ENCODE measurements at places on chromosomes 5 and 9.

- DNase-seq = no peak
These were observed 311.3 kb downstream of the GADD45G start for GRCh38 chr9:89916001-89916597.

DNA sequence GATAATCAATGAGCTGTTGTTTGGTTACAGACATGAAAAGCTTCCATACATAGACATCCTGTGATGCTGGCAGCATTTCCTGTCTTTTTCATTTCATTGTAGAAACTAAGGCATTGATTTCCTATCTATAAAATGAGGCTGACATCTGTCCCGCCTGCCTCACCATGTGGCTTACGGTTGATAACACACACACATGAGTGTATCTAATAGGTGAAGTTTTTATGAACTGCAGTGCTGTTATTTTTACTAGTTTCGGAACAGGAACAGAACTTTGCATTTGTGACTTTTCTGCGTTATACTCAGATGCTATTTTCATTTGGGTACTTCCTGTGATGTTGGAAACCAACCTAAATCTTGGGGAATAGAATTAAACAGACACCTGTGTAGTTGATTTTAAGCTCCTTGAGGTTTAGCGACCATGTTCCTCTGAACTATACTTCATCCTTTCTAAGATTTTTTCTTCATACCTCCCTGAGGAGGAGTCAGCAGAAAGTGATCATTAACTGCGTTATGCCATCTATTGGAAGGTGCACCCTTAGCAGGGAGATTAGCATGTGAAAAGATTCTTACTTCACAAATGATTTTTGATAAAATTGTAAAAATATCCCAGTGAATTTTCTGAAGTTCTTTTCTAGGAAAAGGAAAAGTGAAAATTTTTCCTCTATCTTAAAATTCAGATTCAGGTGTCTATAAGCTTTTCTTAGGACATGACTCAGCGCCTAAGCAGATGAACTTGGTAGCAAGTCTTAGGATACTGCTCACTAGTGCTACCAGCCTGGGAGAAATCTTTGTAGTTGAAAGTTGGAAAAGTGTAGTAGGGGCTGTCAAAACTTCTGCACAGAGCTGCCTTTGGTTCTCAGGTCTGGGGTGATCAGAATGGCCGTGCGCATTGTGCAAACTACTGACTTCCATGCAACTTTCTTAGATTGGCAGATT lies 134.5 kb downstream of the TRIO start:
- DNase-seq = no peak

GRCh38 chr5:39424736-39425637 lies at the start of gene DAB2:
DAB2 (minus strand) TSS chr5:39424980; CDS start chr5:39394320, 30,660 bp downstream.
- DNase-seq = no peak

DNA sequence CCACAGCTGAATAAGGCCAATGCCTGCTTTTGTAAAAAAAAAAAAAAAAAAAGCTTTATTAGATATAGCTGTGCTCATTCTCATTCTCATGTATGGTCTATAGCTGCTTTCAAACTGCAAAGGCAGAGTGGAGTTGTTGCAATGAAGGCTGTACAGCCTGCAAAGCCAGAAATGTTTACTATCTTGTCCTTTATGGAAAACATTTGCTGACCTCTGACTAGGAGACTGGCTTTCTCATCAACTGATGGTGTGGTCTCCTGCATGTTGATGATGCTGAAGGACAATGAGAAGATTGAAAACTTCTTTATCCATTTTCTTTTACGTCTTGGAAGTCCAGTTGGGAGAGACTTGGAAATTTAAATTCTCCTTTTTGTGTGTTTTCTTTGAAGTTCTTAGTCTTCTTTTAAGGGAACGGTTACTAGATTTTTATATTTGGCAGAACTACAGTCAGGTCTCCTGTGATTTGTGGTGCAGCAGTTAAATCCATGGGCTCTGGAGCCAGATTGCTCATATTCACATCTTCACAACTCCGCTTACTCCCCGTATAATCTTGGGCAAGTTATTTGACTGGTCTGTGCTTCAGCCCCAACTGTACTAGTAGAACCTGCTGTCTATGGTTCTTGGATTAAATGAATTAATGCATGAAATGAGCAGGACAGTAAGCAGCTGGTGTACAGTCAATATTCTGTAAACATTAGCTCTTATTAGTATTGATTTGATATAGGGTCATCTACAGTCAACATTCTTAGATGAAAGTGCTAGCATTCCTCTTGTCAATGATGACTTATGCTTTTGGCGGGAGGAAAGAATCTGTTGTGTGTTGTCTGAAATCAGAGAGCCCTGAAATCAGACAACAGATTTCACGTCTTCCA lies 39.7 kb upstream of the BASP1 start:
- no peak for DNase-seq

DNA sequence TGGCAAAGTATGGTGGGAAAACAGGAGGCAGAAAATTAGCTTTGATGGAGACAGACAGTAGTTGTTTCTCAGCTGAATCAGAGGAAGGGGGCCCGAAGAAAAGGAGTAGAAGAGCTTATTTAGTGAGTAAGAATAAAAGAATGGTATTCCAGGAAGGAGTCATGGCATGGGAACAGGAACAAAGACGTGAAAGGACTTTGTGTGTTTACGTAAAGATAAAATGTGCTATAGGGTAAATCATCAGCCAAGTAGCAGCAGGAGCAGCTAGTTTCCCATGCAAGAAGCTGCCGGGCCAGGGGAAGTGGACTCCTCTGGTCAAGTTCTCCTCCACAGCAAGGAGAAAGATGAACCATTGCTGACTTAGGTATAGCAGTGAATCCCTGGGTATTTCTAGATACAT lies 454.5 kb downstream of the HINT1 start:
- no peak for DNase-seq

GRCh38 chr5:639584-640213 lies 27.6 kb downstream of the CEP72 start:
- DNase-seq = no peak

DNA sequence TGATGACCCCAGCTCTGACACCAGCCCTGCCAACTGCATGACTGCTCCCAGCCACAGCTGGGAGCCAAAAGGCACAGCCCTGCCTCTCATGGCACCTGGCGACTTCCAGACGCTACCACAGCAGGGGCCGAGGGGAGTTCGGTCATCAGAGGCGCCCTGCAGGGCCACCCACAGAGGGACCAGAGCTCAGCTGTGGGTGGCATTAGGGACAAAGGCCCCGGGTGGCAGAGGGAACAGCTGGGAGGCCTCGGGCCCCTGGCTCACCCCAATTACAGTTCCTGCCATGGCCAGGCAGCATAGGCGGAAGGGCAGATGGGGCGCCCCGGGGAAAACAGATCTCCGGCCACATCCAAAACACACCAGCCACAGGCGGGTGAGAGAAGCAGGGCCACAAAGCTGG lies 3.6 kb downstream of the SOHLH1 start:
- DNase-seq = no peak

DNA sequence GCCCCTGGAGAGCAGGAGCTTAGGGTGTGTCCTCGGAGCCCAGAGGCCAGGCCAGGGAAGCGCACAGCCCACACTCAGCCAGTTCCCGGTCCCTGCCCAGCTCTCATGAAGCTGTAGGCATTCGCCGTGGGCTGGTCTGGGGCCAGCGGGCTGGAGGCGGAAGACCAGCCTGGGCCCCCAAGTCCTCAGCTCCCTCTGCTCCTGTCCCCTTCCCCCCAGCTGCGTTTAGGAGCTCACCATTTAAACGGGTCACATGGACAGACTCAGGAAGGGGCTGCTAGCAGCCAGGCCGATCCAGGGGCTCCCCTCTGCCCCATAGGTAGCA lies 17.4 kb downstream of the DNLZ start:
- DNase-seq = no peak

- no peak for DNase-seq
These were observed 45.5 kb downstream of the IRF1 start for GRCh38 chr5:132444841-132445639.

DNA sequence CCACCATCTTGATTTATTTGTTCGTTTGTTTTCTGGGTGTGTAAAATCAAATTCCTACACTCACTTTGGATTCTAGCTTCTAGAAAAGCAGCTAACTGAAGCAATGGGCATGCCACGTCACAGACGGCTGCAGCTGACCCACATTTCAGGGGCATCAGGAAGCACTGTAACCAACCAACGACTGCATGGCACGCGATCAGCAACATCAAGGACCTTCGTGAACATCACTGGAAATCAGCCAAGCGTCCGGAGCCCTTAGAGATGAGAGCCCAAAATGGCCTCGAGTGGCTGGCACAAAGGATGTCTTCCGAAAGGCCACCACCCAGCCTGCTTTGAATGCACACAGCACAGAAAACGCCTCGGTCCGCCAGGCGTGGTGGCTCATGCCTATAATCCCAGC lies 191.1 kb downstream of the OLFM1 start:
- no peak for DNase-seq

GRCh38 chr9:99020786-99021436 lies 77.2 kb downstream of the COL15A1 start:
- DNase-seq = no peak

Data from NCI-H187 treated with DMSO at 0.1 percent for 48 hours (cell line).